Stimulated activated naive CD8-positive, alpha-beta T cell treated with anti-CD3 and anti-CD28 coated beads, Interleukin-15, Interleukin-2, amounts not matched to agents 100 U/mL and 50 U/mL, for 24 hours (primary cell): ENCODE measurements at places on chromosomes 6 and 20.

GRCh38 chr6:96925290-96925687 lies 761 bp downstream of the KLHL32 start:
- no peak for DNase-seq

GRCh38 chr6:119446115-119446554 lies 96.6 kb upstream of the MAN1A1 start:
- no peak for DNase-seq

DNA sequence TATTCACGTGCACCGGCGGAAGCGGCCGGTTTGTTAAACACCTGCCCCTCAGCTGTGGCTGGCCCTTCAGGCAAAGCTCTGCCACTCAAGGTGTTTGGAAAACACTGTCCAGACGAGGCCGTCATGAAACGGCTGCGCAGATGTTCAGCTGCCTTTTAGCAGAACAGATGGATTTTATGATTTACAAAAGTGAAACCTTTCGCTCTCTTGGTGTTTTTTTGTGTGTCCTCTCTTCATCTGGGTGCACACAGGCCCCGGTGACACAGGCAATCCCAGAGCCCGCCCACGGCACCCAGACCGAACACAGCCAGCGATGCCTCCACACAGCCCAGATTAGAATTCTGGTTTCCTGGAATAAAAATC lies 397.0 kb downstream of the SMOC2 start:
- no peak for DNase-seq

- no peak for DNase-seq
Measured at GRCh38 chr20:8583012-8583565, 451.0 kb downstream of the PLCB1 start.

DNA sequence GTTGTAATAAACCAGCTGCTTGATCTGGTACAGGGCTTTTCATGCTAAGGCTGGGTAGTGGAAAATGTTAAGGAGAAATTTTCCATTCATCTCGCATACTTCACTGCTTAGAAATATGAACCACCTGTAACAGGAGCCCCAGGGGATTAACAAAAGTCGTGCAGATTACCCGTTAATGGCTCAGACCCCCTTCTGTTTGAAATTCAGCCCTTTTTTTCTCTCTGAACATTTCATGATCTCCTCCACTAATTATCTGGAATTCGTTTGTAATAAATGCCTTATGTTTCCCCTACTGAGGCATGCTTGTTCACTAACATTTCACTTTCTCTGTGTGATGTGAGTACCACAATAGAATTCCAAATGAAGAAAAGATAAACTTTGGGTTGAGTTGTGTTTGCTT lies 336.4 kb upstream of the HSF2 start:
- DNase-seq, result no peak
